ENCODE measurements at places on chromosomes 5 and 9.

DNA sequence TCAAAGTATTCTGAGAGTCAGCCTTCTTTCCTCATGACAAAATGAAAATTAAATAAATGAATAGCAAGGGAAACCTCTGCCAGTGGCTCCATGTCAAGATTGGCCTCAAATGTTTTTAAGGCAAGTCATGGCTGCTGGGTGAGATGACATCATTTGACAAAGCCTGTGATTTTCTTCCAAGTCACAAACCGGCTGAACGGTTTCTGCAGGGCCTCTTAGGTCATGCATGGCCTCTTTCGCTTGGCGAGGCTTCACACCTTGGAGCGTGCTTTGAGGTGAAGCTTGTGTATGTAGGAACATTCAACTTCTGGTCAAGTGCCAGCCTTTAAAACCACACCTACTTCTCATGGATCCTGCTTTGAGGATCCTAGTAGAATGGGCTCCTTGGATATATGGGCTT, 161.0 kb upstream of the ZNF618 start:
- no peak for DNase-seq

DNA sequence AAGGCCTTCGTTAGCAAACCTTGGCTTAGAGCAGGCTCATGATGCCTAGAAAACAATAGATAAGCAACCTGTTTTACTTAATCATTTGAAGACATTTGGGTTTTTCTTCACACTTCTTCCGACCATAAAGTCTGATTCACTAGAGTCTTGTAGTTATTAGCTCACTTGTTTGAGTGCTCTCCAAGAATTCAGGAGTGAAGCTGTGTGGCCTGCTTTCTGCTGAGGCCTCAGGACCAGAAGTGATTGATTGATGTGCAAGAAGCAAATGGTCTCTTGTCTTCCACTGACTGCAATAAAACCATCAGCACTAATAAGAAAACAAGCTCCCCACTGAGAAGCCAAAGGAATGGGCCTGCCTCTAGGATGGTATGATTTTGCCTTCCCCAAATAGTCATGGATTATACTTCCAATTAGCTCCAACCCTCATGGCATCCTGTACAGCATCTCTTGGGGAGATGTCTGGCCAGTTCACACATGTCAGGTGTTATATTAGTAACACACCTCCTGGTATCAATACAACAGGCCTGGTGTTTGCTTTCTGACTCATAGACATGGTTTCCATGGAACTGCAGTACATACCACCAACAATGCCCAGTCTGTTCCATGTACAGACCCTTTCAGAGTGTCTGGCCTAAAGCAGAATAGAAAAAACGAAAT, 317.6 kb downstream of the CWC27 start:
- DNase-seq, result no peak

DNA sequence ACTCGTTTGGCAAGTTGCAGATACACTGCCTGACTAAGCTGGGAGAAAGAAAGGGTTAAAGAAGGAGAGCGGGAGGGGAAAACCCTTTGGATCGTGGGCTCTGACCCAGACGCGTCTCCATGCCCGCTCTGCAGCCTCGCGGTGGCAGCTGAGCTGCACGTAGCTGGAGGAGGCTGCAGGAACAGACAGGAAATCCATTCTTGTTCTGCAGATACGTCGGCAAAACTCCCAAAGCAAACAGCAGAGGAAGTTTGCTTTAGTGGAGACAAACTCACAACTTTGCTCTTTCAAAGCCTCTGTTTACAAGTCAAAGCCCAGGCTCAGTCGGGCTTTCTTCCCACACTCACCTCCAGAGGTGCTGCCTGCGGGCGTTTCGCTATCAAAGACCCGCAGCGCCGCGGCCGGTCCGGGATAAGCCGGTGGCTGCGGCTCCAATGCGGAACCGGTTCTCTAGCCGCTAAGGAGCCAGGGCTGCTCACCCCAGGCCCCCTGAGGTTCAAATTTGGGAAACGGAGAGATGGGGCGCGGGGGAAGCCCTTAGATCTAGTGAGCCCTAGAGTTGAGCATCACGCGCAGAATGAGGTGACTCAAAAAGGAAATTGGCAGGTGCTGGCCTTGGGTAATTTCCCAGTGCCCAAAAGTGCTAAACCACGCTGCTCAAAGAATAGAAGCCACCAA, 60.7 kb downstream of the MAT2B start:
- DNase-seq, result no peak

- DNase-seq, result no peak
Measured at GRCh38 chr9:135273008-135273407, 185.5 kb downstream of the OLFM1 start.

- DNase-seq, result no peak
Measured at GRCh38 chr5:80487444-80487828, 464 bp upstream of the FAM151B start.

DNA sequence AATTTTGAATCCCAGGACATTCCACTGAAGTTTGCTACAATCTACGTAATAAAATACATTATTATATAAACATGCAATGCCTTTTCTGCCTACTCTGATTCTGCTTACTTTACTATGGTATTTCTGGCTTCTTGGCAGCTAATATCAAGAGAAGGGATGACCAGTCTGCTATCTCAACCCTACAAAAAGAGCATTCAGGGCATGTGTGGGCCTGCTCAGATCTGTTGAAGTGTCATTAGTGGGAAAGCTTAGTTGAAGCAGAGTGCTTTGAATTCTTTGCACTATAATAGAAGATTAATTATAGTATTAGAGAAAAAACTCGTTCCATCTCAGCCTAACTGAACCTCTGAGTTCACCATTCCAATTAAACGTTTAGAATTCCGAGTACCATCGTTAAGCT, 339.5 kb upstream of the ISL1 start:
- no peak for DNase-seq
